ENCODE measurements at places on chromosomes 7 and 10.

GRCh38 chr10:60427148-60427547, 37.5 kb upstream of the ANK3 start:
- DNase-seq = no peak

- DNase-seq = no peak
Observed at GRCh38 chr10:11177926-11178471, 160.3 kb downstream of the CELF2 start.

DNA sequence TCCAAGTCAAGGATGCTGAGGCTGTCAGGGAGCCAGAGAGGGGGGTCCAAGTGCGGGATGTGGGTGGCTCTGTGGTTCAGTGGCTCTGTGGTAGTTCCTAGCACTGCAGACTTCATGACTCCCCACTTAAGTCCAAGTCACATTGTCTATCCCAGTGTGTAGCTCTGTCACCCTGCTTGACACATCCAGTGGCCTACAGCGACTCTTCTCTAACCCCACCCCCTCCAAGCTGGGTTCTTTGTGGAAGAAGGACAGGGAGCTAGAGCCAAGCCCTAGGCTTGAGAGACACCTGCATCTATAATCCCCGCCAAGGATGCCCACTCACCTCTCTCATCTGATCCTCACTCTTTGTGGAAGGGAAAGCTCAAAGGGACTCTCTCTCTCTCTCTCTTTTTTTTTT, 57.6 kb downstream of the ADCYAP1R1 start:
- DNase-seq = no peak

DNA sequence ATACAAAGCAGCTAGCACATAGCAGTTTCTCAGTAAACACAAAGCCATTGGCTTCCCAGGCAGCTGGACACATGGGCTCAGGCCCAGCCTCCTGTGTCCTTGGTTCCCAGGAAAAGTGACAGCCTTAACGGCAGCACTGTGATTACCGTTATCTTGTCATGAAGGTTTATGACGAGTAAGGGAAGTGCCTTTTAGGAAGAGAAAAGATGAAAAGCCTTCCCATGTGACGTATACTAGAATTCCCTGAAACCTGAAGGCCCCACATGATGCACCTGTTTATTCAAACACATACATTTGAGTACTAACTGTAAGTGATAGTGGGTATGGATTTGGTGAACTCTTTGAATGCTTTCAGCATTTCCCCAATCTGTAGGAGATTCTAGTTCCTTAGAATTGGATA, 244.2 kb downstream of the DPP6 start:
- no peak for DNase-seq

DNA sequence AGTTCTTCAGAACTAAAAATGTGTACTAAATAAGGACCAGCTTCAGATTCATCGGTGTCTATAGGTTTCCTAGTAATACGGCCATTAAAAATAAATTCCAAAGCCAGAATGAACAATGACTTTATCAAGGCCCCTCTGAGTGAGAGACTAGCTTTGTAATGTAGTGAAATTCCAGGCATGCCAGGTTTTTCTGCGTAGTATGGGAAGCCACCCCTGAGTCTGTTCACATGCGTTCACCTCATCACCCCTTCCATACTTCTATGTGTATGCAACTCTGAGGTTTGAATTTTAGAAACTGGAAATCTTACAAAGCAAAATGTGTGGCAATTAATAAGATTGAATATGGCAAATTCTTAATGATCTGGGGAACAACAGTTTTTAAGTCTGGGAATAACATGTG, 24.5 kb downstream of the RNF32 start:
- no peak for DNase-seq

DNA sequence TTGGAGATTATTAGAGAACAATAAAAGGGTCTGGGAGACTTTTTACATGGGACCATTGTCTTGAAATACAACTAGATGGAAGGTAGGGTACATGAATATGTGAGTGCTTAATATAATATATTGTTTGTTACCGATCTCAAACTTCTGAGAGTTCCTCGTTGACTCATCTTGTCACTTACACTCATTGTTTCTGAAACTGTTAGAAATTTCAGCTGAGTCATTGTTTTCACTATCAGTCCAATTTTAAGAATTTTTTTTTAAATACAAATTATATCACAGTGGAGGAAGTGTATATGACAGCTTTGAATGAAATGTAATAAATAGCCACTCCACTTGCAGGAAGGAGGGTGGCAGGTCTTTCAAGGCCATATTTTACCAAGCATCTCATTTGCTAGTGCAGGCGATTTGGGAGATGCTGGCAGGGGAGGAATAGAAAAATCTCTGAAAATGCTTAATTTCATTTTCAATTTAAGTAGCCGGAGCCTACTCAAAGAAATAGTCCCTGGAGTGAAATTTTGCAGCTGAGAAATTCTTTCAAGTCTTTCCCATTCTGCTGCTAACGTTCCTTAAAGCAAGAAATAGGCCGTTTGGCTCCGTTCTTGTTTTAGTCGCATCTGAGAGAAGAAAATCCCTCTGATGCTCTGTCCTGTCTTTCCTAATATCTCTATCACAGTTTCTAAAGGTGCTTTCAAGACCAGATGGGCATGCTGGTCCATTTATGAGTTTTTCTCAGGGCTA, 1404.2 kb upstream of the CELF2 start:
- DNase-seq = no peak

DNA sequence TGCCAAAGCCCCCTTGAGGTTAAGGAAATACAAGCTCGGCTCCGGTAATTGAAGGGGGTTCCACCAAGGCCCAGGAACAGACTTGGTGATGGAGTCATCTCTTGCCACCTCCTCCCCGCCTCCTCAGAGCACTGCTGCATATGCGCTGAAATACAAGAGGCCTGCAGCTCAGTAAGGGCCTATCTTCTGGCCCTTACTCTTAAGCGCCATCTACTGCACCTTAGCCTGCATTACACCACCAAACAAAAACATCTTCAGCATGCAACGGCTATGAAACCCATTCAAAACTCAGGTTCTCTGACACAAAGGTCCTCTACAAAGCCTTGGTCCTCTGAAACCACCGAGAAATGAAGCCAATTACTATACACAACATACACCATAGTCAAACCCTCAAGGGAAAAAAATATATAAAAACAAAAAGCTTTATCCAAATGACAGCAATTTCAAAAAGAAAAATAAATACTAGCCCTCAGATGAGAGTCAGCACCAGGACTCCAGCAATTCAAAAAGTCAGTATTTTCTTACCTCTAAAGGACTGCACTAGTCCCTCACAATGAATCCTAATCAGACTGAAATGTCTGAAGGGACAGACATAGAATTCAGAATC, 176.8 kb upstream of the TBX20 start:
- DNase-seq = no peak

DNA sequence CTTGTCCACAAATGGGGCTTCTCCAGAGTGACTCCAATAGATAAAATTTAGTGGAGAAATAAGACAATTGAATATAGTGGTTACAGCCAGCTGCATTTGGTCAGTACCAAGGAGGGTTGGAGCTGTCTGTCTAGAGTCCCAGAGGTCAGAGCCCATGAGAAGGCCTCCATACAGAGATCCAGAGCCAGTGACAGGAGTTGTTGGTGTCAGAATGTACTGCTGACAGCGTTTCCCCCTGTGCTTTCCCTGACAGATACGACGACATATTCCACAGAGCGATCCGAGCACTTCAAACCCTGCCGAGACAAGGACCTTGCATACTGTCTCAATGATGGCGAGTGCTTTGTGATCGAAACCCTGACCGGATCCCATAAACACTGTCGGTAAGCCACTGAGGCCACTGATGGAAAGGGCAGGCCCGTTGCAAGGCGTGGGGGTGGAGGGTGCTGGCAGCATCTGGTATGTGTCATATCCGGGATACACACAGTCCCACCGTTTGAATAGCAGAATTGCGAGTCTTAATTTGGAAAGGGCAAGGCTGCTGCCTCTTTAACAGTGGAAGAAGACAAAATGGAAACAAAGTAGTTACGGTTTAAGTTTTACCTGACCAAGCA, 483.6 kb downstream of the NRG3 start:
- no peak for DNase-seq

GRCh38 chr7:41134300-41135255, 568.3 kb downstream of the INHBA start:
- DNase-seq = no peak

DNA sequence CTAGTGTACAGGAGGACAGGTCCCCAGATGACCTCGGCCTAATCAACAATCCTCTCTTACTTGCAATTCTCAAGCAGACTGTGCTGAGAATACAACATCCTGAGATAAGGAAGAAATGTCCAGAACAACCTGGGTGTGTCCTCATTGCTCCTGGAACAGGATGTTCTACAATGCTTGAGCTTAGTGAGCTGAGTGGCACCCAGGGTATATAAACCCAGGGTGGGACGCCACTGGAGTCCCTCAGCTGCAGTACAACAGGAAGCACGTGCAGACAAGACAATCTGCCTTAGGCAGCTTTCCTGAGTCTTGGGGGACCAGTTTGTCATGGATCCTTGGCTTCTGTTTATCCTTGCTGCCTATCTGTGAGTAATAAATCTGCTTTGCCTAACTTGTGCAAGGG, 27.7 kb upstream of the SLC25A13 start:
- DNase-seq = no peak

DNA sequence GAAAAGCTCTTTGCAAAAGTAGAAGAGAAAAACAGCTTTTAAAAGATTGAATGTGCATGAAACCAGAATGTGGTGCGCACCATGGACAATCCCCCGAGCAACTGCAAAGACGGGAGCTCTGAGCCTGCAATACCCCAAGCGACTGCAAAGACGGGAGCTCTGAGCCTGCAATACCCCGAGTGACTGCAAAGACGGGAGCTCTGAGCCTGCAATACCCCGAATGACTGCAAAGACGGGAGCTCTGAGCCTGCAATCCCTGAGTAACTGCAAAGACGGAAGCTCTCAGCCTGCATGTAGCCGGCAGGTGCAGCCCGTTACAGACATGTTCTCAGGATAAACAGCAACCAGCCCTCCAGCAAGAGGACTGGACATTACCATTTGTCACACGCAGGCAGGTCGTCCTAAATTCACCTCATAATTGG, 6.2 kb downstream of the ZNF775 start:
- no peak for DNase-seq

DNA sequence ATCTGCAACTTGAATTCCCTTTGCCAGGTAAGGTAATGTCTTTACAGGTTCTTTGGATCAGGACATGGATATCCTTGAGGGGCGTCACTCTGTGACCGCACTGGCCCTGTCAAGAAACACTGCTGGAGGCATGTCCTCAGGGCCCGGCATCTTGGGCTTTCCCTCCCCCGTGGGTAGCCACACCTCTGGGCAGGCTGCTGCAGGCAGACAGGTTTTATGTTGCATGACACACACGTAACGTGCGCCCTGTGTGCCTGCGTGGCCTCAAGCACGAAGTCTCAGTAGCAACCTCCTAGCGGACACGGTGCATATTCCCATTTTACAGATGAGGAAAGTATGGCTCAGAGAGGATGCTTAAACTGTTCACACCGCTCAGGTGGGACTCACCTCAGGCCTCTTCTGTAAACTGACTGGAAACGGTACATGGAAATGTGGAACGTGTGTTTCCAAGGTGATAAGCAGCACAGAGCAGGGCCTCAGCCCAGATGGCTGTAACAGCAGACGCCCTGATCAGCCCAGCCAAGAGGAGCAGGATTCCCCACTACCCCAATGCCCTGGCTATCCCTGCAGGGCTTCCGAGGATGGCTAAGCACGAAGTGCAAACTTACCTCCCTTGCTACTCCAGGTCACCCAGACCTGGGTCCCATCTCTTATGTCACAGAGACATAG, 553.6 kb downstream of the TCERG1L start:
- DNase-seq = no peak

DNA sequence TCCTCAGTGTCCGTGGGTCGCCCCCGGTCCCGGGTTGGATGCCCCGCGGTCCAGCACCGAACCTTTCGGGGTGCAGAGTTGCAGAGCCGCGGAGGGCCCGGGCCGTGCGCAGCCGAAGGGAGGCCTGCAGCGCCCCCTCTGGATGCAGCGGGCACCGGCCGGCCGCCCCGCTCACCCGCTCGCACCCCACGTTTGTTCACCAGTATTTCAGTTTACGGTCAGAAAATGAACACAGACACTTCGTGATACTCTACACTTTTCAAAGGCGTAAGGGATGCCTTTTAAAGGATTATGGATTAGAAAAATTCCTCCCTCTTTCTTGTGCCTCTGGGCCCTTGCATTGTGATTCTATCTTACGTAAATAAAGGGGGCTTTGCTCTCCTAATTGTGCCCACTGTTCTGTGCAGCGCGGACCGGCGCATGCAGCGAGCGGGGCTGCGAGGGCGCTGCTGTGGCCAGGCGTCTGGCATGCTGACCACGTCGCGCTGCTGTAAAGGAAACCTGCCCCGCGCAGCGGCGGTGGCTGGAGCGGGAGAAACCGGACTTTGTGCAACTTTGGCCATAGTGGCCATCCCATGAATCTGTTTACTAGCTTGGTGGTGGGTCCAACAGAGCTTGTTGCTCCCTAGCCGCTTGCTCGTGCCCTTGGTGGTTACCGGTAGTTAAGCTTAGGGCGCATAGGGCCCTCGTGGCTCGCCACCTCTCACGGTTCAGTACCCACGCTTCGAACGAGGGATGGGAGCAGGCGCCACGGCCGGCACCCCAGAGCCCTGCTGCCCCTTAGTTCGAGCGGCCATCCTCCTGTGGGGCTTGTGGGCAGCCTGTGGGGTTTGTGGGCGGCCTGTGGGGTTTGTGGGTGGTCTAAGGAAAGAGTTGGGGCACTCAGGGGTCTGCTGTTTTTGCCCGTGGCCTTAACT, 739 bp upstream of the MEST start:
- peak; percentile 37 for DNase-seq

GRCh38 chr10:8088504-8088903, 34.0 kb downstream of the GATA3 start:
- DNase-seq = peak; percentile 26

Measured in T-cell (primary cell).